Sigmoid colon (tissue), 7 donors: ENCODE measurements at places on chromosomes 6 and 20. TPM values are rescaled to one million over a fixed set of nuclear protein-coding genes. Genes with fewer than 3 reads are reported as not detected.

DNA sequence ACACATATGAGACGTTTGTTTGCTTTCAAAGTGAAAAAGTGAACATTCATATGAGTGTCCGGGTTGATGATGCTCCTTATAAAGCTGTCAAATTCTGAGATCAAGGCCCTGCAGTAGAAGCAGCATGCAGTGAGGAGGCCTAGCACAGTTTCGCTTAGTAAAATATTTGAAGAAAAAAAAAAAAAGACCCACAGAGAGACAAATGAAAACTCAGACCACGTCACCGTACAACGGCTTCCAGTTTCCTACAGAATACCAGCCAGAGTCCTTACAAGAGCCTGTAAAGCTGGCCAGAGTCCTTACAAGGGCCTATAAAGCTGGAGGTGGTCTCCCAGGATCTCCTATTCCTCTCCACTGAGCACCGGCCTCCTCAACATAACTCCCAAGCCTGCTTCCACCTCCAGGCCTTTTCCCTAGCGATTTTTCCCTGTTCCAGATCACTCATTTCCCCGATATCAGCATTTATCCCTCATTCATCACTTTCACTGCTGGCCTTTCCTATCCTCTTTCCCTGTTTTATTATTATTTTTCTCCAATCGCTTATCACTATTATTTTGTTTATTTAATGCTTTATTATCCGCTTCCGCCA lies 1.5 kb upstream of the HMGN4 start:
- peak overlapping the region; percentile 87 for H3K27ac ChIP-seq
- H3K36me3 ChIP-seq, result peaks cover 5% of the 10 kb centered on the region
- H3K4me1 ChIP-seq, result peaks cover 38% of the 10 kb centered on the region
- DNase-seq, result peak; percentile 75

DNA sequence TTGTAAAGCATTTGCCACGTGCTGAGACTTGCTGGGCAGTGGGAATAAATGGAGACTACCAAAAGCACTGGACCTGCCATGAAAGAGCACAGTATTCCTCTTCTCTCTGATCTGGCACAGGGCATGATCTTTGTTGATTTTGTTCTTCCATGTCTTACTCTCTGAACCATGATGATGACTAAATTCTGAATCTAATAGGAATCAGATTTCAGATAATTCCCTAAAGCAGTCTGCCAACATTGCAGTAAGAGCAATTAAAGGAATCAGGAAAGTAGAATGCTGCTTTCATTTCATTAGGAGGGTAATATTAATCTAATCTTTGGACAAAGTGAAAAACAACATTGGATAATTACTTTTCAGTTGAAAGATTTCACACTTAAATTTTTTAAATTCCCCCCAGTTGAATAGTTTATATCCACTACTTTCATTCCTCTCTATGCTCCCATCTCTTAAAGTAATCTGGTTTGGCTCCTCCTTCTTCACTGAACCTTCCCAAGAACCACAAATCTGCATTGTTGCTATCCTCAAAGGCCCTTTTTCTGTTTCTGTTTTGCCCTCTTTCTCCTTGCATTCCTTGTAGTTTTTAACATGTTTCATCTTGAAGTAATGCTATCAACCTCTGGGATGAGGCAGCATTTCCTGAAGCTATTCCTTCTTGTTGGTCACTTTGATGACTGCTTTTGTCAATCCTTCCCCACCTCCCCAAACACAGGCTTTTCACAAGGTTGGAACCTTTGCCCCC lies 243.2 kb upstream of the TENT5A start:
- peaks cover 12% of the 10 kb centered on the region for H3K4me1 ChIP-seq
- no peak for DNase-seq
- no peaks in the 10 kb centered on the region for H3K27me3 ChIP-seq
- H3K36me3 ChIP-seq, result no peaks in the 10 kb centered on the region
- H3K4me3 ChIP-seq, result no peak overlapping the region
- H3K27ac ChIP-seq, result no peak overlapping the region

SIRPD gene
- not detected for total RNA-seq

HTR1B gene
- total RNA-seq, result 0.68 TPM

WFDC12 gene
- total RNA-seq, result not detected

TRIM40 gene
- not detected for total RNA-seq

FHL5 gene
- 12.7 TPM for total RNA-seq
